IPS DF 19.7 (cell line): ENCODE measurements at places on chromosomes 6 and 20.

DNA sequence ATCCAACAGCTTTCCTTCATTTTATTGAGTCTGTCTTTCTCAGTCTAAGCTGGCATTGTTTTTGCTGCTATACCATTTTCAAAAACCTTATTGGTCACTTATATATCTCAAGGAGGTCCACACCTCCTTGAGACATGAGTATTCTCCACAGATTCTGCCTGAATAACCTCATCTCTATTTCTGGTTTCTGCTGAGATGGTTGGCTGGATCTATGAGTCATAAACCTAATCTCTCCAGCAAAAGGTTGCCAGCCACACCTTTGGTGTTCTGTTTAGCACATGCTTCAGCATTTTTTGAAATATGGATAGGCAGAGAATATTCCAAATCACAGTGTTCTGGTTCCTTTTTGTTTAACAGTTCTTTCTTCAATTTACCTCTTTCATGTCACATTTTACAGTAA, 40.8 kb upstream of the TMEM244 start:
- no peak for DNase-seq

- no peak for DNase-seq
Measured at GRCh38 chr6:74479420-74479819, 726.4 kb downstream of the COL12A1 start.

- no peak for DNase-seq
Measured at GRCh38 chr6:124193132-124193531, 389.5 kb downstream of the NKAIN2 start.

DNA sequence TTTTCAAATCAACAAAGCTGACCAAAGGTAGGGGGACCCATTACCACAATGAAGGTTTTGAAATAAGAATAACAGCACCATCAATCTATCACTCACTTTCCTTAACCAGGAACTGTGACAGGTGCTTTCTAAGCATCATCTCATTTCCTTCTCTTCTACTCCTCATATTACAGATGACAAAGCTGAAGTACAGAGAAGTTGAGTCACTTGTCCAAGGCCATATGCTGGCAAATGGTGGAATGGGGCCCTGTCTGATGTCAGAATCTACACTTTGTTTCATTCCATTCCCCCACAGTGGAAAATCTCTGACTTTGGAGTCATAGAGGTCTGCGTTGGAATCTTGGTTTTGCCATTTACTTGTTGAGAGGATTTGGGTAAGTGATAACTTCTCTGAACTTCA, 222.5 kb upstream of the LRFN2 start:
- DNase-seq = no peak

DNA sequence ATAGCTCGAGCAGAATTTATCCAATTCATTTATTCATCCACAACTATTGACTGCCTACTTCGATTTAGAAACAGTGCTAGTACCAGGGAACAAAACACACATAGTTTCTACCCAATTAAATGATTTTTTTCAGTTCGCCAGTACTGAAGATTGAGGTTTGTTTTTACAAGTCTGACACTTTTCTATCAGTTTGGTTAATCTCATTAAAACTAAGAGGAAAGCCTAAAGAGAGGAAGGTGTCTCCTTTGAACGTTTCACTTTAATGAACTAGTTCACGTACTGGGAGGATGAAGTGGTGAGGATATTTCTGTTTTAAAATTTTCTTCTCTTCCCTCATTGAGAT, 570 bp upstream of the ANKS1A start:
- no peak for DNase-seq

DNA sequence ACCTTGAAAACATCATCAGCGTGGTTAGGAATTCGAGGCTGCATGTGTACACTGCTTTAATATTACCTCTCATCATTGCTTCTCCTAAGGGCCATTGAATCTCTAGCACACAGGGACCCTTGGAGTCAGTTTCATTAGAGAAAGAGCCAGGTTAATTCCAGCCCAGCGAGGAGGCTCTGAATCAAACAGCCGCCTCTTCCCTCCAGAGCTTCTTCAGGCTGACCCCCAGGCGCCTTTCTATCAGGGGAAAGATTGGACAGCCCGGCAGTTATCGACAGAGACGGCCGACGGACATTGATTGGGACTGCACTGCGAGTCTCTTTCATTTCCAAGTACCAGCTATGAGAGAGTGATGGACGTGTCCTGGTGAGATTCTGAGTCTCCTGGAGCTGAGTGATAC, 159.2 kb downstream of the ANKRD60 start:
- DNase-seq = no peak
